ENCODE measurements at places on chromosomes 4 and X.

DNA sequence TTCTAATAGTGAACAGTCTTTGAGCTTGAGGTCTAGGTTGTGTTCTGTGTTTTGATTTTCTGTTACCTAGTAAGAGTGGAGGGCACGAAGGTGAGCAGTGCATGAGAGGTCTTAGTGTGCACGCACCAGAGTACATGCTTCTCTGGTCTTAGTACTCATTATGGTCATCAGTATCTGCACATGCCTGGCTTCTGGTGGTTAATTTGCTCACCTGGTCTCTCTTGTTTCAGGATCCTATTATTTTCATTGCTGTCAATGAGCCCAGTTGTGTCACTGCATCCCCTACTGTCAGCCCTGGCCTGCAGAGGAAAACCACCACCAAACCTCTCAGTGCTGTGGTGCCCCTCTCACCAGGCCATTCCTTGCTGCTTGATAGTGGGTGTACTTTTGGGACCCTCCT is 54.8 kb downstream of the NSUN7 start:
- no peak for DNase-seq

- DNase-seq: no peak
These were observed 427 bp downstream of the NKX1-1 start for GRCh38 chr4:1405636-1406393.

- no peak for DNase-seq
These were observed 37.9 kb upstream of the RAP2C start for GRCh38 chrX:132257116-132257515.

DNA sequence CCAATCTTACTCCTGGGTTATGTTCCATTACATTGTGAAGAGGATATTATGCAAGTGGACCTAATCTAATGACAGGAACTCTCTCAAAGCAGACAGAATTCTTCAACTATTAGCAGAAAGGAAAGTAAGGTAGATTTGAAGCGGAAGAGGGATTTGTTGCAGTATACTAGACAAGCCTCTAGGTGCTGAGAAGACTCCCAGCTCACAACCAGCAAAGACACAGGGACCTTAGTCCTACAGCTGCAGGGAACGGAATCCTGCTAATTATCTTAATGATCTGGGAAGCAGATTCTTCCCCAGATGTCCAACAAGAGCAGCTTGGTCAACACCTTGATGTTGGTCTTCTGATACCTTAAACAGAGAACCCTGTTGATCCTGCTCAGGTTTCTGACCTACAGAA is 73.6 kb downstream of the STK32B start:
- DNase-seq: no peak

DNA sequence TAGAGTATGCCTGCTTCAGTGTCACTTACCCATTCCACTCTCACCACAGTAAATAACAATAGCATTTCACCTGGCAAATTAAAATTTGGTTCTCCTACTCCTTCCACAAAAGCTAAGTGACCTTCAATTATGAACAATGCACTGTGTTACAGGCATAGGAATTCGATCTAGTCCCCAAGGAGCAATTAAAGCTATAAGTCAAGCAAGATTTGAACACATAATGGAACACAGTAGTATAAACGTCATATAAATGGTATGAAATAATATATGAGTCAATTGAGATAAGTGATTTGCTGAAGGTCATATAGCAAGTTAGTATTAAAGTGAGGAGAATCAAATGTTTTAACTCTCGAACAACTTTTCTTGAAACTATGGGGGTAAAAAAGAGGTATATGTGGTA is 65.8 kb downstream of the ARAP2 start:
- DNase-seq: no peak

DNA sequence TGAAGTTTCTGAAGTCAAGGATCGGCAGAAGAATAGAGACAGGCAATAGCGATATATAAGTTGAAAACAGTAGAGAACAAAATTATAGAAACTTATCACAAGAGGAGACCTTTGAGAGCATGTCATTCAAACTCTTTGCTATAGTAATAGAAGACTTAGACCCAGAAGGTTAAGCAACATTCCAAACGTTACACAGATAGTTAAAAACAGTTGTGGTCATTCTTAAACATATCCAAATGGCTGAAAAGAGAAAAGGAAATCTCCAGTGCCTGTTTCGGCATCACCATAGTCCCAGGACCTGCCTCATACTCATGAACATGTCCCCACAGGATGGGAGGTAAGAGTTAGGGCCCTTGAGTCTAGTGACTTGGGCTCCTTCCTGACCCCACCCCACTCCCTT is 258.1 kb upstream of the NOCT start:
- no peak for DNase-seq

- no peak for DNase-seq
These were observed 1141.5 kb downstream of the PCDH18 start for GRCh38 chr4:136390824-136391223.

GRCh38 chr4:133943081-133943480 is 258.5 kb downstream of the PABPC4L start:
- DNase-seq: no peak

DNA sequence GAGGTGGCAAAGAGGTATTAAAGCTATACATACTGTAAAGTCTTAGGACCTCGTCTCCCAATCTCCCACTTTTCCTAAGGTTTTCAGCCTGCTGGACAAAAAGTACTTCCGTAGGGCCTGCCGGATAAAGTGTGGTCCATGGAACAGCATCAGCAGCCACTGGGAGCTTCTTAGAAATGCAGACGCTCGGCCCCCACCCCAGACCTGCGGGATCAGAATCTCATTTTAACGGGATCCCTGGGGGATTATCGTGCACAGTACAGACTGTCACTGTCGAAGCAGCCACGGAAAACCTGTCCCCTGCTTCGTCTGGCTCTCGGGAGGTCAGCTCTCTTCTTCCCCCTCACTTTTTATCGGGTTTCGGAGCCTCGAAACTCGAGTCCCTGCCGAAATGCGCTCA is 802 bp downstream of the ADGRG2 start:
- DNase-seq: no peak

- no peak for DNase-seq
These were observed 72.1 kb downstream of the BEND4 start for GRCh38 chr4:42080306-42080705.

DNA sequence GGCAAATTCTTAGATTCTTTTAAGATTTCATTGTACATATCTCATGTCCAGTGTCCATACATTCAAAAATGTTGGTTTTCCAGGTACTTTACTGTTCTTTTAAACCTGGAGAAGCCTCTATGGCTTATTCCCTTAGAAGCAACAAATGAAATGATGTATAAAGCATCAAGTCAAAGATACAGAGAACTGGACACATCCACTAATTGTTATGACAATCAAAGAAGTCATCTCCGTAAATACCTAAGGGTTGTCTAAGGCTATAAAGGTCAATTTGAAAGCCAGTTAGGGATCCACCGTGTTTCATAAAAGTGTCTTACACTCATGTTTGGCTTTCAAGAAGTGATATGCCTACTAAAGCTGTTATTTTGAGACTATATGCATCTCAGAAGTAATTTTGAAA is 32.4 kb downstream of the UBE2D3 start:
- DNase-seq: no peak

- no peak for DNase-seq
These were observed 57.0 kb downstream of the XAGE2 start for GRCh38 chrX:52425775-52426174.

- no peak for DNase-seq
These were observed 18.0 kb downstream of the BST1 start for GRCh38 chr4:15720851-15721250.

DNA sequence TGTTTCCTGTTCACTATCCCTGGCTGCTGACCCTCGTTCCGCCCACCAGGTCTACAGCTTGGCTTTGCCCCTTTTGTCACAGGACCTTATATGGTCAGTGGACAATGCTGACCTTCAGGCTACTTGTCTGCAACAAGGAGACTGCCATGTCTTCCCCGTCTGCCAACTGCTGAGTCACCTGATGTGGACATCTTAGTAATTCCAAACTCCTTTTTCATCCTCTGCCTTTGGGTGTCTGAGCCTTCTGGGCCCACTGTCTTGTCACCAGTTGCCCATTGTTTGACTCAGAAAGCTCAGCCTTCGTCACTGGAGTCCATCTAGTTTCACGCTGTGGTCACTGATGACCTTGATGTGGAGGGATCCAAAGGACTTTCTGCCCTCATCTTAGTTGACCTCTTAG is 30.2 kb downstream of the GPRIN3 start:
- no peak for DNase-seq

DNA sequence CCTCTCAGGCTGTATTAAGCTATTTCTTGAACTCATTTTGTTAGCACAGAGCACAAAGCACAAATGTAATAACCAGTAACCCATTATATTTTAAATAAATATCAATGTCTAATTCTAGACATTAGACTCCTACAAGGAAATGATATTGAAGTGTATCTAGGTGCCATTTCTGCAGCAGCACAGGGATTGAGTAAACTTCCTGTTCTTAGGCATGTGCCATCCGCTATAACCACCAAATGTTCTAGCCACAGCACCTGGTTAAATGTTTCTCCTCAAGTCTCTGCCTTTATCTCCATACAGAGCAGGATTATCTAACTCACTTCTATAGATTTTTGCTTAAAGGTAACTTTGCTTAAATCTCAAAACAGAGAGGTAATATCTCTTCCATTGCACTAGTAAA is 51.4 kb downstream of the SGMS2 start:
- DNase-seq: no peak

GRCh38 chr4:99117876-99118693 is 26.0 kb downstream of the ADH4 start:
- DNase-seq: peak; percentile 25

GRCh38 chr4:169604131-169604900 is 8.1 kb downstream of the NEK1 start:
- DNase-seq: no peak

- no peak for DNase-seq
These were observed 1.9 kb downstream of the ADGRA3 start for GRCh38 chr4:22514001-22514400.

Data from NCI-H1694 (cell line).